Hindlimb muscle (tissue), 1 donor: ENCODE measurements at places on chromosomes 5 and 9. TPM values are rescaled to one million over a fixed set of nuclear protein-coding genes. Genes with fewer than 3 reads are reported as not detected.

SH3GL2 gene
- polyA plus RNA-seq, result 0.08 TPM

CCIN gene
- polyA plus RNA-seq, result 0.59 TPM

CYSRT1 gene
- polyA plus RNA-seq, result 2.5 TPM

SYNPO gene
- polyA plus RNA-seq, result 32.8 TPM

PKD2L2 gene
- polyA plus RNA-seq, result 0.74 TPM

- DNase-seq, result no peak
Observed at GRCh38 chr5:176677209-176677939, 30.1 kb downstream of the TSPAN17 start.

GRCh38 chr5:75707911-75708509 lies 9.2 kb downstream of the POC5 start:
- DNase-seq, result no peak

DNA sequence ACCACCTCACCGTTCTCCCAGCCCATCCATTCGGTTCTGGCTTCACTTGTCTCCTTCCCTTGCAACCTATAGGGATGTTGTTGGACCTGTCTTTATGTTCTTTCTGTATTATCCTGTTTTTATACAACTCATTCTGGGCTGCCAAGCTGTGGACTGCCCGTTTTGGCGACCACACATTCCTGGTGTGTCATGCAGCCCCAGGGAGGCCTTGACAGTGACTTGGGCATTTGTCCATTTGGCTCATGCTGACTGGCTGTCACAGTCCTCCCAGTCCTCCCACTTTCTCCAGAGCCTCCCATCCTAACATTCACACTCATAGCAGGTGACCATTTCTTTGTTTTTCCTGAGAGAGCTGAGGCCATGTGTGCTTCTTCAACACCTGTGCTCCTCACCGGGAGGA lies 136.4 kb downstream of the SLF1 start:
- DNase-seq, result no peak

- DNase-seq, result no peak
Observed at GRCh38 chr9:109468927-109469326, 29.2 kb downstream of the PTPN3 start.

DNA sequence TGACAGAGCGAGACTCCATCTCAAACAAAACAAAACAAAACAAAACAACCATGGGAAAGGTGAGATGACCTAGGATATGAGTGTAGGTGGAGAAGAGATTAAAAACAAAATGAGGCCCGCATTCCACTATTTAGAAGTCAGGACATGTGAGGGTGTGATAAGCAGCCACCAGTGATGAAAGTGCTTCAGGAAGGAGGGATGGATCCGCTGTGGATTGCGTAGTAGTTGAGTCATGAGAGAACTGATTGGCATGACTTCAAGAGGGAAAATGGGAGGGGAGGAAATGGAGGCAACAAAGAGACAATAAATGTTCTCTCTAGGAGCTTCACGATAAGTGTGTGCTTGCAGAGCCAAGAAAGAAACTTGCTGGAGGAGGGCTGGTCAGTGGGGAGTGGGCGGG lies 367.6 kb downstream of the ARL15 start:
- no peak for DNase-seq

DNA sequence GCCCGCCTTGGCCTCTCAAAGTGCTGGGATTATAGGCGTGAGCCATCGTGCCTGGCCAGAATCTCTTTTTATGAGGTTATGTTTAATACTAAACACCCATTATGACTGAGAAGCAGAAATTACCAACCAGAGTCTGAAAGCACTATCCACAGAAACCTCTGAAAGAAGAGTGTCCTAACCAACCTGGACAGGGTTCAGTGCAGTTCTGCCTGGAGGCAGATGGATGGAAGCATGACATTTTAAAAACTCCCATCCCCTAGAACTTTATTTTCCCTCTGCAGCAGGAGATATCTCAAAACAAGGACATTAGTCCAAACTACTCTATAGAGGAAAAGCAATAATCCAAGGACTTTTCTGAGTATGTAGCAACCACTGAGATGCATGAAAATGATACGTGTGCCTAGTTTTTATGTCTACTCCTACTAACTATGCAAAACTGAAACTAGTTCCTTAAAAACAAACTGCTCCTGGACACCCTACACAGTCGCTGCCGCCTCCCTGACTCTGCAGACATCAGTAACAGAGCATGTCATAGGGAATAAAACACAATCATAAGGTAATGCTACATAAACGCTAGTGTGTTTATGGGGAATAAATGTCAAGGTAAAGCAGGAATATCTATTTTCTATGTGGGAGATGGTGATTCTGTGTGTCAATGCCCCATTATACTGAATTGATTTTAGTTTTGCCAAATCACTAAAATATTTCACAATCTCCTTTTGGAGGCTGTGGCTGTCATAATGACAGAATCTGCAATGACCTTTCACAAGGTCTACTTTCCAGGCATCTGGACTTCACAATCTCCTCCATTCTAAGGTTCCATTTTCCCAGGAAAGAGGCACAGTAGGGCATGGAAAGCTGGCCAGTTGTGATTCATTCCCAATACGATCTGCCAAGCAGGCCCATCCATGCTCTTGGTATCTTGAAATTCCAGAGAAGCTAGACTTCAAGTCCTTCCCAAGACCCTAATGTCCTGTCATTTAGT lies 122.8 kb downstream of the SIL1 start:
- DNase-seq, result no peak

- no peak for DNase-seq
Observed at GRCh38 chr5:159469496-159470372, 139.4 kb upstream of the IL12B start.
